GM23338 (cell line): ENCODE measurements at places on chromosomes 13 and 19. TPM values are rescaled to one million over a fixed set of nuclear protein-coding genes. Genes with fewer than 3 reads are reported as not detected.
A peak's percentile ranks its signal among the peaks of the same experiment; 100 is the strongest.

Gene LGALS4
- 0.87 TPM in 1 of 2 replicates, not detected in the other for total RNA-seq

GRCh38 chr13:42174344-42175162 is 97.4 kb upstream of the AKAP11 start:
- no peaks in the 10 kb centered on the region for H3K36me3 ChIP-seq
- no peaks in the 10 kb centered on the region for H3K27me3 ChIP-seq
- H3K4me1 ChIP-seq = peaks cover 24% of the 10 kb centered on the region

DNA sequence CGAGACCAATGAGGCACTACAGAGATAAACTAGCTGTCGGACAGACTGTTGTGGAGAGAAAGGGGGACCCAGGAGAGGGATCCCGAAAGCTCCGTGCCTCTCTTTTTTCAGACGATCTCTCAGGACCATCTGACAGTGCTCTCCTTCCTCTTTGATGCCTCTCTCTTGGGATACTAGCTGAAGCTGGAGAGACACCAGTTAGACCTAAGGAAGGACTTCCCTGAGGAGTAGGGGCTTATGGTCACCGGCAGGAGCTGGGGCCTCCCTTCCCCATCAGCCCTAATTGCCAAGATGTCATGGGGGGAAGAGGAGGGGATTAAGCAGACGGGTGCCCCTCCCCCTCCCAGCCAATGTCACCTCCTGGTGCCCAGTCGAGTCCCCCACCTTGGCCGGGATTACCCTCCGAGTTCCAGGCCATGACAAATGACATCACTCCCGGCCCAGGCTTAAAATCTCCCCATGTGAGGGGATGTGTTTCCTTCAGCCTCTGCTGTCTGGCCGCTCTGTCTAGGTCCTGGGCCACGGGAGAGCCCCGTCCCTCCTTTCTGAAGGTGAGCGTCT is at the start of gene CRX:
CRX (plus strand) TSS at position 478 of the 561 bp plus-strand sequence. CDS start 12,507 bp downstream, outside the sequence.
- no peaks in the 10 kb centered on the region for H3K36me3 ChIP-seq
- H3K27ac ChIP-seq = no peak within 1 kb of the TSS
- DNase-seq = no peak
- H3K27me3 ChIP-seq = no peaks in the 10 kb centered on the region
- H3K4me1 ChIP-seq = peaks cover 12% of the 10 kb centered on the region

- no peaks in the 10 kb centered on the region for H3K36me3 ChIP-seq
- H3K27ac ChIP-seq = no peak overlapping the region
- DNase-seq = peak; percentile 4
- H3K4me1 ChIP-seq = no peaks in the 10 kb centered on the region
- H3K27me3 ChIP-seq = no peaks in the 10 kb centered on the region
These were observed 279.6 kb downstream of the PCDH20 start for GRCh38 chr13:61136093-61136492.

Gene PTGER1
- total RNA-seq = 1.2 TPM in 1 of 2 replicates, not detected in the other

- DNase-seq = peak; percentile 62
- no peaks in the 10 kb centered on the region for H3K36me3 ChIP-seq
- H3K4me3 ChIP-seq = no peak overlapping the region
- peaks cover 4% of the 10 kb centered on the region; the same call in 1 of the 2 replicates for H3K4me1 ChIP-seq
These were observed 15.8 kb downstream of the FUT6 start for GRCh38 chr19:5823579-5824281.

Gene ZNF726
- total RNA-seq = 0.58 and 0.66 TPM in 2 replicates

- 0 out of 2 replicates have a peak overlapping the region, but pooled peaks have one; percentile 19 for H3K4me3 ChIP-seq
- H3K36me3 ChIP-seq = no peaks in the 10 kb centered on the region
- DNase-seq = peak; percentile 68
- peaks cover 8% of the 10 kb centered on the region; the same call in 1 of the 2 replicates for H3K27me3 ChIP-seq
- peaks cover 17% of the 10 kb centered on the region for H3K4me1 ChIP-seq
- H3K27ac ChIP-seq = peak overlapping the region; percentile 51; the same call in 1 of the 2 replicates
These were observed 3.8 kb downstream of the BCAT2 start for GRCh38 chr19:48806818-48807589.

Gene HS6ST3
- total RNA-seq = 0.80 and 1.2 TPM in 2 replicates

- no peaks in the 10 kb centered on the region for H3K36me3 ChIP-seq
- DNase-seq = no peak
- no peak overlapping the region for H3K27ac ChIP-seq
- H3K4me1 ChIP-seq = no peaks in the 10 kb centered on the region
These were observed 248.4 kb upstream of the TSHZ3 start for GRCh38 chr19:31597616-31598015.

DNA sequence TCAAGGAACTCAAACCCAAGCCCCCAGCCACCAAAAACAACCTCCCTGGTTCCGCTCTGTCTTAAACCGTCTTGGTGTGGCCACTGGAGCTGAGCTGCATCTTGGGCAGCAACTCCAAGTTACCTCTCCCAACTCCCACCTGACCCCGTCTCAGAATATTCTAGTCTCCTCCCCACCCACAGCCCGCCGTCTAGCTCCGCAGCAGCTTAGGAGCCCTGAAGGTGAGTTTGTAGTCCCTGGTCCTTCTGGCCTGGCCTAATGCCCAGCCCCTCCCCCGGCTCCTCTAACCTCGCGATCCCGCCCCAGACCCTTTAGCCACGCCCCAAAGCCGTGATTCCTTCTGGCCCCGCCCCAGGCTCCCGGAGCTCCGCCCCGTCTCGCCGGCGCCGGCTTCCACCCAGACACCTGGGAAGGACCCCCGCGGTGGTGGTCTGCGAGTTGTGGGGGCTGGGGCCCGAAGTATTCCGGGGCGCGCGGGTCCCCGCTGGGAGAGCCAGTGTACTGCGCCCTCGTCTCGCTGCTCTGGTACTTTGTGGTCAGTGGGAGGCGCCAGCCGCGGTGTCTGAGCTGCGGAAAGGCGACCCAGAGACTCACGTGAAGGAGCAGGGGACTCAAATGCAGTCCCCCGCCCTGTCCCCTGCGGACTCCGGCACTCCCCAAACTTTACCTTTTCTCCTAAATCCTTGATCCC is 2.5 kb upstream of the LHB start:
- peaks cover 35% of the 10 kb centered on the region for H3K27me3 ChIP-seq
- H3K36me3 ChIP-seq = no peaks in the 10 kb centered on the region
- H3K27ac ChIP-seq = no peak overlapping the region

DNA sequence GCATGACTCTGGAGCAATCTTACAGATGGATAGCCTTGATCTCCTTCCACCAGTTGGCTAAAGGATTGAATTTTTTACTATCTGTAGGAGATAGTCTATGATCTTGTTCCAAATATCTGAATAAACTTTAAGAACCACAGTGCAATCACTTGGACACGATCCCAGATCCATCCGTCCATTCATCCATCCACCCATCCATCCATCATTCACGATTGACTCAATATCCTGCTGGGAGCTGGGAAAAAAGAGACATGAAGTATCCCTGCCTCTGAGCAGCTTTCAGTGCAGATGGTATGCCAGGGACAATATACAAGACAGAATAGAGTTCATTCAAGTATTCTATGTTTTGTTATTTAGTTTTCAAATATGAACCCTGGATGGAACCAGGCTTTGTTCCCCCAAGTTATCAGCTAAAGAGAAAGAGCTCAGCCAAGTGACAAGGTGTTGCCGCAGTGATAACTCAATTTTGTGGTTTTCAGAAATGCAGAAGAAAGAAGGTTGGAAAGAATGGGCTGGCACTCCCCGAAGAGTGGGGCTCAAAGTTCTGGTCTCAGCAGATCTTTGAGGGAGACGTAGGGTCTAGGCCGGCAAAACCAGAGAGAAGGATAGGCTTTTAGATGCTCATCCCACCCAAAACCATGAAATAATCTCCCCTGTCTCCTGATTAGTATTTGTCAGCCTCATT is 66.3 kb downstream of the IRS2 start:
- H3K27me3 ChIP-seq = no peaks in the 10 kb centered on the region
- H3K4me3 ChIP-seq = no peak overlapping the region
- no peak for DNase-seq
- no peaks in the 10 kb centered on the region for H3K36me3 ChIP-seq

Gene ZNF729
- total RNA-seq = not detected in 2 replicates

- no peak overlapping the region for H3K27ac ChIP-seq
- H3K4me1 ChIP-seq = peaks cover 8% of the 10 kb centered on the region; the same call in 1 of the 2 replicates
- H3K4me3 ChIP-seq = no peak overlapping the region
- no peaks in the 10 kb centered on the region for H3K27me3 ChIP-seq
These were observed 225.9 kb downstream of the OLFM4 start for GRCh38 chr13:53254500-53254899.

DNA sequence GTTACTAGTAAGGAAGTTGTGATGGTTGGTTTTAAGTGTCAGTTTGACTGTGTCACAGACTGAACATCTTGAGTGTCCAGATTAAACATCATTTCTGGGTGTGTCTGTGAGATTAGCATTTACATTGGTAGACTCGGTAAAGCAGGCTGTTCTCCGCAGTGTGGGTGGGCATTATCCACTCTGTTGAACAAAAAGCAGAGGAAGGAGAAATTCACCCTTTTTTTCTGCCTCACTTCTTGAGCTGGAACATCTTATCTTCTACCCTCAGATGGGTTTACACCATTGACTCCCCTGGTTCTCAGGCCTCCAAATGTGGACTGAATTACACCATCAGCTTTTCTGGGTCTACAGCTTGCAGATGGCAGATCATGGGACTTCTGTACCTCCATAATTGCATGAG is 63.7 kb upstream of the ZDHHC20 start:
- H3K4me3 ChIP-seq = no peak overlapping the region
- no peaks in the 10 kb centered on the region for H3K36me3 ChIP-seq
- H3K27ac ChIP-seq = no peak overlapping the region
- H3K27me3 ChIP-seq = no peaks in the 10 kb centered on the region
- no peak for DNase-seq
- no peaks in the 10 kb centered on the region for H3K4me1 ChIP-seq

DNA sequence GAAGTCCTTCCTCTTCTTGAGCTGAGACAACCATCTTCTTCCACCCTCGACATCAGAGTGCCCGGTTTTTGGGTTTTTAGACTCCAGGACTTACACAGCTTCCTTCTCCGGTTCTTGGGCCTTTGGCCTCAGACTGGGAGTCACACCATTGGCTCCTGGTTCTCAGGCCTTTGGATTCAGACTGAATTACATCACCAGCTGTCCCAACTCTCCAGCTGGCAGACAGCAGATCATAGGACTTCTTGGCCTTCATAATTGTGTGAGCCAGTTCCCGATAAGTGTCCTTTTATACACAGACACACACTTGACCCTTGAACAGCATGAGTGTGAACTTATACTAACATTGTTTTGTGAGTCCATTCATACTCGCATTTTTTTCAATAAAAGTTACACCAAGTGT is 166.0 kb upstream of the UBL3 start:
- no peak for DNase-seq
- no peaks in the 10 kb centered on the region for H3K27me3 ChIP-seq
- H3K27ac ChIP-seq = no peak overlapping the region
- H3K36me3 ChIP-seq = no peaks in the 10 kb centered on the region

Gene SIGLEC8
- not detected in 2 replicates for total RNA-seq

- no peak overlapping the region for H3K4me3 ChIP-seq
- peaks cover 14% of the 10 kb centered on the region; the same call in 1 of the 2 replicates for H3K27me3 ChIP-seq
- DNase-seq = no peak
- H3K27ac ChIP-seq = no peak overlapping the region
- no peaks in the 10 kb centered on the region for H3K36me3 ChIP-seq
These were observed 547.5 kb upstream of the SPRY2 start for GRCh38 chr13:80888390-80888789.

GRCh38 chr13:77860507-77860981 is 58.1 kb downstream of the EDNRB start:
- no peak overlapping the region for H3K4me3 ChIP-seq
- H3K36me3 ChIP-seq = no peaks in the 10 kb centered on the region
- no peaks in the 10 kb centered on the region for H3K27me3 ChIP-seq
- DNase-seq = no peak
- H3K4me1 ChIP-seq = peaks cover 9% of the 10 kb centered on the region; the same call in 1 of the 2 replicates

- H3K4me3 ChIP-seq = no peak overlapping the region
- H3K27me3 ChIP-seq = no peaks in the 10 kb centered on the region
- no peak overlapping the region for H3K27ac ChIP-seq
- DNase-seq = peak; percentile 7
- H3K36me3 ChIP-seq = no peaks in the 10 kb centered on the region
These were observed 15.4 kb downstream of the FGF14 start for GRCh38 chr13:102386461-102386860.

Gene RXFP2
- total RNA-seq = not detected in 2 replicates

DNA sequence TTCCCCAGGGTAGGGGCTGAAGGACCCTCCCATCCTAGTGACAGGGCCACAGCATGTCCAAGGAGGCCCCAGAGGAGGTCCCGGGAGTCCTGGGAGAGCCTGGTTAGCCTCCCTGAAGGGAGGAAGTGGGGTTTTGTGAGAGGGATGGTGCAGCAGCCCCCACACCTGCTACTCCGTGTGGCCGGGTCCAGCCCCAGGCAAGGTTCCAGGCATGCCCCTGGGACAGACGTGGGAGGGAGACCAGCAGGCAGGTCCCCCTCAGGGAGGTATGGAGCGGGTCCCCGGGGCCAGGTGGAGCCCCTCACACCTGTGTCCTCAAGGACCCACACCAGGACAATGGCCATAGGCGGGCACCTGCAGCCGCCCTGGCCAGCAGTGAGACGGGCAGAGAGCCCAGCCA is 1.9 kb upstream of the F7 start:
- DNase-seq = no peak
- no peak overlapping the region for H3K27ac ChIP-seq
- peaks cover 4% of the 10 kb centered on the region; the same call in 1 of the 2 replicates for H3K4me1 ChIP-seq
- no peak overlapping the region for H3K4me3 ChIP-seq
- no peaks in the 10 kb centered on the region for H3K36me3 ChIP-seq
- no peaks in the 10 kb centered on the region for H3K27me3 ChIP-seq

Gene CGB7
- 0.97 and 1.0 TPM in 2 replicates for total RNA-seq

GRCh38 chr13:114115191-114115671 is 17.2 kb downstream of the RASA3 start:
- no peaks in the 10 kb centered on the region for H3K27me3 ChIP-seq
- H3K4me1 ChIP-seq = peaks cover 17% of the 10 kb centered on the region
- no peak for DNase-seq
- no peak overlapping the region for H3K27ac ChIP-seq
- H3K36me3 ChIP-seq = no peaks in the 10 kb centered on the region

Gene PSG7
- not detected in 2 replicates for total RNA-seq

GRCh38 chr19:58145849-58146248 is 4.7 kb downstream of the ZNF329 start:
- H3K36me3 ChIP-seq = peaks cover 12% of the 10 kb centered on the region
- no peaks in the 10 kb centered on the region for H3K27me3 ChIP-seq
- H3K27ac ChIP-seq = no peak overlapping the region
- no peak for DNase-seq

GRCh38 chr13:24234200-24234915 is 73.8 kb downstream of the SPATA13 start:
- no peak overlapping the region for H3K4me3 ChIP-seq
- H3K27me3 ChIP-seq = no peaks in the 10 kb centered on the region
- no peak for DNase-seq
- H3K4me1 ChIP-seq = peaks cover 9% of the 10 kb centered on the region; the same call in 1 of the 2 replicates
- no peaks in the 10 kb centered on the region for H3K36me3 ChIP-seq

GRCh38 chr19:2834294-2834871 is 6.9 kb upstream of the ZNF555 start:
- H3K27ac ChIP-seq = no peak overlapping the region
- H3K4me3 ChIP-seq = no peak overlapping the region
- no peaks in the 10 kb centered on the region for H3K27me3 ChIP-seq

Gene ZSCAN18
- total RNA-seq = 63.9 and 75.0 TPM in 2 replicates
